ENCODE measurements at places on chromosomes 3 and 15.
A peak's percentile ranks its signal among the peaks of the same experiment; 100 is the strongest.

GRCh38 chr15:41828807-41829141 is 882 bp downstream of the JMJD7 start:
- DNase-seq: no peak

GRCh38 chr3:171806200-171807128 is 3.8 kb downstream of the PLD1 start:
- peak; percentile 88 for DNase-seq

GRCh38 chr3:5473471-5473870 is 286.0 kb downstream of the EDEM1 start:
- DNase-seq: no peak

GRCh38 chr15:92807971-92808571 is 92.1 kb upstream of the CHD2 start:
- peak; percentile 36 for DNase-seq

DNA sequence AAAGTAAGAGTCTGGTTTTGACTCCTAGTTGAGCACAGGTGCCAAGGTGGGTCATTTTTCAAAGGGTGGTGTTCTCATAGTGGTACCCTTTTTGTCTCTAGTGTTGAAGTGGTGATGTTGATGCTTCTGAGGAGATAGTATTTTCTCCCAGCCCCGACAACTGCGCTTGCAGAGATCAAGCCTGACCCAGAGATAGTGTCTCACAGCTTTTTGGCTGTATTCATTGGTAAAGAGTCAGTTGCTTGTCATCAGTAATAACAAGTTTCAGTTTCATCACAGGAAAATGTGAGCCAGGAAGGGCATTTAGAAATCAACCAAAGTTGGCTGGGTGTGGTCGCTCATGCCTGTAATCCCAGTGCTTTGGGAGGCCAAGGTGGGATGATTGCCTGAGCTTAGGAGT is 139.3 kb downstream of the NFKBIZ start:
- DNase-seq: no peak

- no peak for DNase-seq
Observed at GRCh38 chr3:66367979-66368378, 132.8 kb downstream of the LRIG1 start.

DNA sequence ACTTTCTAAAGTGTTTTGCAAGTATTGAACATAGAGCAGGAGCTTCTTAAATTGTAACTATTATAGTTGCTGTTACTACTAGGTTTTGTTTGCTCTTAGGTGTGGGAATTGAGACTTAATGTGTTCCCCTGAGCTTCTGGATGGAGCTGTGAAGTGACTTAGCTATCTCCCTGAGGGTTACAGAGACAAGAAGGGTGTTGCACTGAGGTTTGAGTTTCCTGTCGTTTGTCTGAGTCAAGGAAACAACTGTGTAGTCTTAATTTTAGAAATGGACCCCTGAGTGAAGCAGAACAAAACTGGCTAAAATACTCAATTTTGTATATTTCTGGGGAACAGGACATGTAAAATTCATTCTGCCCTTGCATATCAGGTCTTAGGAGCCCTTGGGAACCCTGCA is 20.4 kb downstream of the TTC21A start:
- no peak for DNase-seq

- DNase-seq: no peak
Observed at GRCh38 chr3:10398341-10398740, 77.4 kb upstream of the SEC13 start.

- no peak for DNase-seq
Observed at GRCh38 chr3:179336345-179336929, 11.1 kb upstream of the MFN1 start.

GRCh38 chr3:128335621-128336296 is 130.9 kb downstream of the DNAJB8 start:
- DNase-seq: no peak

DNA sequence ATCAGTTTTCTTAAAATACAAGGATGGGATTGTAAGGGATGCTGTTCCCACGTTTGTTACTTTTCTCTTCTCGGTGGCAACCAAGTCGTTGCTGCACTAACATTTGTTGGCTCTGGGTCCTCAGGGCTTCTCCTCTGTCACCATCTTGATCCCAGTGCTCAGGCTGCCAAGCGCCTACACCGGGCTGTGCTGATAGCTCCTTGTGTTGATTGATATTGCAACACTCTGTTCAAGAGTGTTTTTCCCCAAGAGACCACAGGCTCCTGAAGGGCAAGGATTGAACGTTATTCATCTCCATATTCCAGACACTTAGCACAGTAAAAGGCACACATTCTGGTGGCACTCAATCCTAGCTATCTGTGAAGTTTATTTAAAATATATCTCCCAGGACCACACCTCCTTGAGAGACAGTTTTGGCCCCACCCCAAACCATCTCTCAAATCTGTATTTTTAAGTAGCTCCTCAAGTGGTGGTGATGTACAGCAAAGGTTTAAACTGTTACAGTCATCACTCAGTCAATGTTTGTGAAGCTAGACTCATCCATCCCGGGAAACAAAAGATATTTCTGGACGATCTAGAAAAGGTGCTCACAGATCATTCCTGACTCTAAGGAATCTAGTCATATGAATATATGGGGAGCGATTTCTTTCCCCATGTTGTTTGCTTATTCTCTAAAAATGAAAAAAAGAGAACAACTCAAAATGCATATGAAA is 38.5 kb upstream of the FOXP1 start:
- no peak for DNase-seq

- peak; percentile 36 for DNase-seq
Observed at GRCh38 chr3:72453706-72454105, 394.5 kb downstream of the SHQ1 start.

GRCh38 chr3:69328103-69328962 is 57.6 kb downstream of the FRMD4B start:
- DNase-seq: no peak

DNA sequence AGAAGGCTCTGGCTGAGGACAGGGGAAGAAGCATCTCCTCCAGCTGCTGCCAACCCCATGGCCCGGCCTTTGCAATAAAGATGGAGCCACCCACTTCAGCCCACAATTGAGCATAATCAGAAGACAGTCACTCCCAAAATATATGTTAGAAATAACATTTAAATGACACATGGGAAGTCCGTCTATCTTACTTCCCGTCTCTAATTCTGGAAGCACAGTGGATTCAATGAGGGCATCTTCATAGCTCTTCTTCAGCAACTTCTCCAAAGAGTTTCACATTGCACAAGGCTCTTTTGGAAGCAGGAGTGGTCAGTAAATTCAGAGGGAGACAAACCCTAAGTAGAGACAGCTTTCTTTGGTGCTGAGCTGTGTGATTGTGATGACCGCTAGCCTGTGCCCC is 67.0 kb upstream of the SEC61A1 start:
- DNase-seq: no peak

- DNase-seq: peak; percentile 47
Observed at GRCh38 chr15:79071901-79072300, 18.7 kb downstream of the RASGRF1 start.

DNA sequence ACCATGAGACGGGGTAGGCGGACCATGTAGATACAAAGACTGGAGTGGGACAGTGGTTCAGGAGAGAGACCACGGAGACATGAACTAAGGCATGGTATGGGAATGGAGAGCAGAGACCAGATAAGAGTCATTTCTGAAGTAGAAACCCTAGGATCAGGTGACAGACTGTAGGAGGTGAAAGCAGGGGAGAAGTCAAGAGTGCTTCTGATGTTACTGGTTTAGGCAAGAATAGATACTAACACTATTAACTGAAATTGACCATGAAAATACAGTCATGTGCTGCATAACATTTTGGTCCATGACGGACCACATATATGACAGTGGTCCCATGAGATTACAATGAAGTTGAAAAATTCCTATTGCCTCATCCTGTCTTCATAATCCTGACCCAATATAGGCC is 41.7 kb downstream of the RASGRP1 start:
- no peak for DNase-seq

GRCh38 chr15:89790661-89791060 is 14.5 kb downstream of the MESP2 start:
- no peak for DNase-seq

- no peak for DNase-seq
Observed at GRCh38 chr3:1380926-1381646, 288.3 kb downstream of the CNTN6 start.

- no peak for DNase-seq
Observed at GRCh38 chr3:60081381-60082095, 1031.7 kb upstream of the CFAP20DC start.

DNA sequence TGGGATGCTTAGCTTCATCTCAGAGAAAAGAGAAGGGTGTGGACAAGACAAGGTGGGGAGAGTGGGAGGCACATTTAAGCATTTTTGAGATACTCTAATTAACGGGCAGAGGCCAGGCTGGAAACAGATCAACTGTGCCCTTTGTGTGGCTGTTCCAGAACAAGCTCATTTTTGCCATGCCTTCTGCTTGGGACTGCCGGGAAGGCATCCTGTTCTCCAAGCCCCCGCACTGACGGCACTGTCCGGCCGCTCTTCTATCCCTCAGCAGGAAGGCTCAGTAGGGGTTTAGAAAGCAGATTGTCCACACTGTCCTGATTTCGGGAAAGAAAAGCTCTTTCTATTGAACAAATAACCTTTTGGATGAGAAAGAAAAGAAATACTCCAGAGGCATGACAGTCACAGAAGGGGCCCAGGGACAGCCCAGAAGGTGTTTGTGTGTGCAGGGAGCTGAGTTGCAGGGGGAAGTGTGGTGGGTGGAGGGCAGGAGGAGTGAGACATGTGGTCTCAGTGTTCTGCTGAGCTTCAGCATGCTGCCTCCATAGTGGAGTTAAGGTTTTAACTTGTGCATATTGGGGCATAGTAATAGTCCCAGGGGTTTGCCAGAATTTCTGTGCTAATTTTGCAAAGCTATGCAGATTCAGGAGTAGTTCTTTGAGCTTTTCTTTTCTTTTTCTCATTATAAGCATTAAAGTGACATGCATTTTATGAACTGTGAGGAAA is 27.3 kb downstream of the SV2B start:
- DNase-seq: no peak

- DNase-seq: no peak
Observed at GRCh38 chr3:67030785-67031740, 33.0 kb downstream of the KBTBD8 start.

DNA sequence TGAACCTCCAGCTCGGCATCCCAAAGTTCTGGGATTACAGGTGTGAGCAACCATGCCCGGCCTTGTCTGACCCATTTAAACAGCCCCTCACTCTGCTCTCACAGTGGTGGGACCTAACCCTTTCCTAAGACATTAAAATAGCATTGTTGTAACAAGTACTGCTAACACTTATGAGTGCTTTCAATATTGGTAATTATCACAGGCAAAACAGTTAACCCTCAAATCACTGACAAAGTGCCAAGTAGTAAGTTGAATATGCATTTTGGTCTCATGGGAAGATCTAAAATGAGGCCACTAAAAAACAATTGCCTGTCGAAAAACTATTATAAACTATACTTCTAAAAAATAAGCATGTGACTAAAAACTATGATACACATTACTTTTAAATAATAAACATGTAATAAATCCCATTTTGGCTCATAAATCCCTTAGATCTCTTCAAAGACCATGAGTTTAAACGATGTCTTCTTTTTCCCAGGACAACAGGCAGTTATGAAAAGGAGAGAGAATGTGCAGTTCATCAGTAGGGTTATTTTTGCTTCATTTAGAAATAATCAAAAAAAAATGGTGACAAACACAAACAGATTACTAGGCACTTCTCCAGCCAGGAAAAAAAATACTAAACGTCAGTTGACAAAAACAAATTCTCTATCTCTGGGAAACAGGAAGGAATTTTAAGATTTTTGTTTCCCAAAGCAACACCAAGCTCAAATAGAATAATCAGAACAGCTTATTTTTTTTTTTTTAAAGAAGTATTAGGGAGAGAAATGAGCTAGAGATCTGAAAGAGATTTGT is 95.4 kb downstream of the RFTN1 start:
- DNase-seq: no peak

GRCh38 chr15:42858540-42858939 is 62.0 kb downstream of the TTBK2 start:
- DNase-seq: no peak

DNA sequence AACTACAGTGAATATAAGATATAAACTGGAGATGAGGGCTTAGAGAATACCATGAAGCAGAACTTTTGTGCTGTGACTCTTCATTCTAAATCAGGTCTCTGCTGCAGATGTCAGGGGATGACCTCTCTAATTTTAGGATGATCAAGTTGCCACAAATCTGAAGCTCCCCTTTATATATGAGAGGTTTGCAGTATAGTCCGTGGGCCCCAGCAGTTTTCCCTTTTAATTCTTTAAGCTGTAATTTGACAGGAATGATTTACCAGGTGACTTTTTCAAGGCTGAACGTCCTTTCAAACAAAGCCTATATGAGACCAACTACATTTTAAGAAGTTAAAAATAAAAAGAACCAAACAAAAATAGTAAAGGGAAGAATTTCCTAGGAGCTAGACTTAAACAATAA is 4.9 kb upstream of the PLOD2 start:
- DNase-seq: no peak

GRCh38 chr3:122797291-122797690 is 2.4 kb downstream of the SLC49A4 start:
- DNase-seq: peak; percentile 43
